ENCODE measurements at places on chromosomes 5 and 9.

DNA sequence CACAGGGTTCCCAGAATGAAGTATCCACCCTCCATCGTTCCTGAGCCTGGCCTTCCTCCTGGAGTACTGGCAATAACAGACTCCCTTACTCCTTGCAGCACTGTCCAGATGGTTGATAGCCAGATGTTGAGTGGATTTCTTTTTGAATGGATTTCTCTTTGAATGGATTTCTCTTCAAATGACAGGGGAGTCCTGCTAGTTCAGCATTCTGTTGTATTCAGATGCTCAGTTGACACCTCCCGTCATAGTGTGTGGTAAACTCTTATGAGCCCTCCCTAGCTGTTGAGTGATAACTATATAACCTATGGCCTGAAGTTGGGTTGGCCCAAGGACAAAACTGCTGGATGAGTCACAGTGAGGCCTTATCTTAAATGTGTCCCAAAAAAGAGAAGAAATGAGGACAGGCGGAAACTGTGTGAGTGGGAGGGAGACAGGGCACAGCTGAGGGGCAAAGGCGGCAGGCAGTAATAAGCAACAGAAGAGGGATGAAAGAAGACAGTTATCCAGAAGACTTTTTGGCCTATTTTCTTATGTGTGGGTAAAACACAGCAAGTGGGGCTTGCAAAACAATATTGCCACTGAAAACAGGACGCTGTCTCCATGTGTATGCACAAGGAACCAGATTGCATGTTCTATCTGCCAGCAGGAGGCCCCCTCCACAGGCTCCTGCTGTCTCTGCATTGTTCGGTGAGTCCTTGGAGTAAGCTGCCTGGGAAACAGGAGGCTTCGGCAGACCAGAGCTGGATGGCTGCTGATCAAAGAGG, 209.5 kb upstream of the S1PR3 start:
- DNase-seq, result no peak

GRCh38 chr5:159779481-159779880, 136.8 kb upstream of the ADRA1B start:
- no peak for DNase-seq

- no peak for DNase-seq
Measured at GRCh38 chr5:14783691-14784090, 87.9 kb downstream of the ANKH start.

DNA sequence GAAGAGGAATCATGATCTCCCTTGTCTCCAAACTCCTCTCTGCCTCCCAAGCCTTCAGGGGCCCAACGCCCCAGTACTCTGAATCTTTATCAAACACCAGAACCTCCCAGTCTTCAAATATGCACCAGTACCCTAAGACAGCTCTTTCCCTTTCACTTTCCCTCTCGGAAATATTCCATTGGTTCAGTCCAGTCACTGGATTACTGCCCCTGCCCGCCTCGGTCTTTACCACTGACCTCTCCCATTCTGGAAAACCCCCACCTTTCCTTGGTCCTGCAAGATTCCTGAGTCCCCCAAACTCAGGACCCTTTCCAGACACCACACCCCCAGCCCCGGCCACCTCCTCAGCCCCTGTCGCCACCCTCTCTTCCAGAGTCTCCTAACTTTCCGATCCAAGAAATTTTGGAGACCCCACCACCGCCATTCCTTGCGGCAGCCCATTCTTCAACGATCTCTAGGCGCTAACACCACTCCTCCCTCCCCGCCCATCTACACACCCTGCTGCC, 674 bp downstream of the C5orf15 start:
- DNase-seq, result peak; percentile 24

All from activated CD8-positive, alpha-beta memory T cell treated with anti-CD3 and anti-CD28 coated beads, Interleukin-2, amount 50 U/mL, for 4 hours (primary cell).